ENCODE measurements at places on chromosomes 13 and 19. TPM values are rescaled to one million over a fixed set of nuclear protein-coding genes. Genes with fewer than 3 reads are reported as not detected.

The CD177 gene
- total RNA-seq = 1.1 TPM

The C19orf38 gene
- total RNA-seq = 0.22 TPM

The ASF1B gene
- total RNA-seq = 7.6 TPM

The VSTM1 gene
- total RNA-seq = not detected

The ELANE gene
- 1.4 TPM for total RNA-seq

The GGN gene
- total RNA-seq = 1.8 TPM

The FGF14 gene
- under 0.01 TPM for total RNA-seq

All from GM23248 (cell line).